CD4-positive, alpha-beta T cell treated with Interleukin-2 at 100 ng/mL for 4 hours (primary cell): ENCODE measurements at places on chromosomes 12 and 14.

- DNase-seq = peak; percentile 6
Observed at GRCh38 chr14:95452176-95452892, 64.1 kb downstream of the SYNE3 start.

DNA sequence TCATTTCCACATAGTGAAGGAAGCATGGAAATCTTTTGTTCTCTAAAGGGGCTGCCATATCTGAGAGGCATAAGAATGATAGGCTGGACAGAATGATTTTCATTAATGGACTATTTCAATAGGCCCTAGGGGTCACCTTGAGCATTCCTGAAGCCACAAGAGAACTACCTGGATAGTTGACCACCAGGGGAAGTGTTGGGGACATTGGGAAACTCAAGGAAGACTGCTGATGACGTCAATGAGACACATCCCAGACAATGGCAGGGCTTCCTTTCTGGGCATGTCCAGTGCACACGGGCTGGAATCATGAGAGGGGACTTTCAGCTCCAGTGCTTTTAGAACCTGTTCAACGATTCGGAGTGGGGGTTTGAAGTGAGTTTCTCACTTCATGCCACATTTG is 48.8 kb upstream of the CHST11 start:
- no peak for DNase-seq

- DNase-seq = no peak
Observed at GRCh38 chr14:105862581-105863239, 336.3 kb downstream of the TMEM121 start.

DNA sequence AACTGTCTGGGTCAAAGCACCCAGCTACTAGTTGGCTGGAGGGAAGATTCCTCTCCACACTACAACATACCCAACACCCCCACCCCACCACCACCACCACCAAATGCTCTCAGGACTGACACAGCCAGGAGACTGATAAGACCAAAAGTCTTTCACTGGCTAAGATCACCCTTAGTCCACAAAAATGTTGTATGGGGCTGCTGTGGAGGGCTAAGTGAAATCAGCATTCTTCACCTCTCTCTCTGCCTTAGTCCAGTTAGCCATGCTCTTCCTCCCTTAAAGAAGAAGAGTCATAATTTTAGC is 106.2 kb downstream of the NUAK1 start:
- DNase-seq = no peak

DNA sequence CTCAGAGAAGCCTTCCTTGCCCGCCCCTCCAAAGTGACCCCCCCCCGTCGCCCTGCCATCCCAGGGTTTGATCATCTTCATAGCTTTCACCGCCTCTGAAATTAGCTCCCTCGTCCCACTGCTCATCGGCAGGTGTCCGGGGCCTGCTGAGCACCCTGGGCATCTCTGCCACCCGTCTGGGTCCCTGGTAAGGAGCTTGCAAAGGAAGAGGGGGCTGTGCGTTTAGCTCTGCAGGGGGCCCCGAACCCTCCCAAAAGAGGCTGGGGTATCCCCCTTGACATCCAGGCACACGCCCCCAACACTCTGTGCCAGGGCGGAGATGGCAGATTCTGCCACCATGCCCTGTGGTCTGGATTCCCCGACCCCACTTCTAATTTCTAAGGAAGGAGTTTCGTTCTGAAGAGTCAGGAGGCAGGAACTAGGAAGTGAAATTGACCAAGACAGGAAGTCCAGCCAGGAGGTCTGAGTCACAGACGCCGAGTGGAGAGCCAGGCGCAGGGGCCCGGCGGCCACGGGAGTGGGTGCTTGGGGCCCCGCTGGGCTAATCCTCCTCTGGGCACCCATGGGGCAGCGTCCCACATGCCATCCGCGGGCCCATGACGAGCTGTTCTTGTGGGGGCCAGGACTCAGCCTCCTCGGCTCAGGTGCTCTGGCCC is 95.7 kb downstream of the RFLNA start:
- no peak for DNase-seq

DNA sequence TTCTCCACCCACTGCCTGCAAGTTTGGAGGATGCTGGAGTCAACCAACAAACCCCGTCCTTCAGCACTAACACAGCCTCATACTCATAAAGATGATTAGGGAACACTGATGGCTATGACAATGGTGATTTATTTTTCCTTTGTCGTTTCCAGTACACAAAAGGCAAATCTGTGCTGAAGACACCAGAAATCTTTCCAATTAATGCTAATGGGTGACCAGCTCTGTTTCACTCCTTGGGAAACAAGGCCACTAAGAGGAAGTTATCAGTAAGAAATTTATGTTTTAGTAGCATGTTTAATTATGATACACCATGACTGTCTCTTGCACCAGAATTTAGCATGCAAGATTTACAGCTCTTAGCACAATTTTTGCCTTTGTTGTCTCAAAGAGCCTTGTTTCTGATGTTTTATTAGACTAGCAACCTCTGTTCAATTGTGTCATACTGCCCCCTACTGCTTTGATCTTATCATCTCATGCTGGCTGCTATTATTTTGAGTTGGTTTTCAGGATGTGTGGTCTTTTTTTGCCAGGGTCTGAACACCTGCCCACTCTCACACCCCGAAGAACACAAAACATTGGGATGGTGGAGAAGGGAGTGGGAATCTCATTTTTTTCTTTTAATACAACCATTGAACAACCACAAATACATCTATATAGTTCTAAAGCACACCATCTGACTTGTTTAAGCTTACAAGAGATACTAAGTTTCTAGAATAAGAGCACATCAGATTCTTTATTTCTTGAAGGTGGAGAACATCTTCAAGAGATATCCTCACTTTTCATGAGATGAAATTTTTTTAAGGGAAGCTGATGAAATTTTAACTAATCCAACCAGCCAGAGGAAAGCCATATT is 160.9 kb downstream of the SPTSSA start:
- DNase-seq = peak; percentile 31

- no peak for DNase-seq
Observed at GRCh38 chr12:85152311-85152729, 116.2 kb downstream of the LRRIQ1 start.

GRCh38 chr12:104507672-104508071 is 50.9 kb downstream of the CHST11 start:
- no peak for DNase-seq

GRCh38 chr14:50734950-50735695 is 67.0 kb upstream of the SAV1 start:
- DNase-seq = no peak

- no peak for DNase-seq
Observed at GRCh38 chr12:116996093-116996492, 85.3 kb downstream of the FBXW8 start.

GRCh38 chr12:16607906-16608775 is 2.2 kb upstream of the LMO3 start:
- DNase-seq = no peak

DNA sequence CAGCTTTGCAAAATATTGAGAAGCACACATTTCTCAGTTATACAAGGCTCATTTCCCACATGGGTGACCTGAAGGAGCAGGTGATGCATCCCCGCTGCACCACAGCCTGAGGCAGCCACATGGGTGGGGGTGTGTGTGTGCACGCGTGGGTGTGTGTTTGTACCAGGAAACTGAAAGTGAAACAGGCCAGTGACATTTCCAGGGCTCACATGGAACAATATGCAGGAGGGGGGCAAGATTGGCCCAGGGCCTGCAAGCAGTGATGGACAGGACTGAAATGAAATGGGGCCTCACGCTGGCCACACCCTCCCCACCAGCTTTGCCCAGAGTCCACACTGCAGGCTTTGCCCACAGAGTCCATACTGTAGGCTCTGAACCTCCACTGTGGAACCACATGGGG is 154.2 kb upstream of the PARP11 start:
- peak; percentile 72 for DNase-seq

- no peak for DNase-seq
Observed at GRCh38 chr12:82479511-82479910, 121.2 kb downstream of the METTL25 start.

GRCh38 chr12:15544589-15544988 is 222.3 kb downstream of the PTPRO start:
- no peak for DNase-seq

DNA sequence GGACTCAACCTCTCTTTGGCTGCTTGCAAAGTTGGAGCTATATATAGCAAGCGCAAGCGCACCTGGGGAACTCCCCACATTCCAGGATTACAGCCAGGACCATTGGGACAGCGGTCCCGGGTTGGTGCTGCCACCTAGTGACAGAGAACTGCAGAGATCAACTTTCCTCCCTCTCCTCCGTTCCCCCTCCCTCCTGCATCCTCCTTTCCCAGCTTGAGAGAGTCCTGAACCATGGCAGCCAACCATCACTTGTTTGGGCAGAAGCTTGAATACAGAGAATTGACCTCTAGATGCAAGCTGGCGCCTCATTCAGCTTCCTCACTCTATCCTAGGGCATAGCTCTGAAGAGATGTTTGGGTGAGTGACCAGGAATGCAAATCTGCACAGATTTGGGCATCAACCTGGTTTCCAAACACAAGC is 17.4 kb upstream of the FLVCR2 start:
- peak; percentile 54 for DNase-seq

DNA sequence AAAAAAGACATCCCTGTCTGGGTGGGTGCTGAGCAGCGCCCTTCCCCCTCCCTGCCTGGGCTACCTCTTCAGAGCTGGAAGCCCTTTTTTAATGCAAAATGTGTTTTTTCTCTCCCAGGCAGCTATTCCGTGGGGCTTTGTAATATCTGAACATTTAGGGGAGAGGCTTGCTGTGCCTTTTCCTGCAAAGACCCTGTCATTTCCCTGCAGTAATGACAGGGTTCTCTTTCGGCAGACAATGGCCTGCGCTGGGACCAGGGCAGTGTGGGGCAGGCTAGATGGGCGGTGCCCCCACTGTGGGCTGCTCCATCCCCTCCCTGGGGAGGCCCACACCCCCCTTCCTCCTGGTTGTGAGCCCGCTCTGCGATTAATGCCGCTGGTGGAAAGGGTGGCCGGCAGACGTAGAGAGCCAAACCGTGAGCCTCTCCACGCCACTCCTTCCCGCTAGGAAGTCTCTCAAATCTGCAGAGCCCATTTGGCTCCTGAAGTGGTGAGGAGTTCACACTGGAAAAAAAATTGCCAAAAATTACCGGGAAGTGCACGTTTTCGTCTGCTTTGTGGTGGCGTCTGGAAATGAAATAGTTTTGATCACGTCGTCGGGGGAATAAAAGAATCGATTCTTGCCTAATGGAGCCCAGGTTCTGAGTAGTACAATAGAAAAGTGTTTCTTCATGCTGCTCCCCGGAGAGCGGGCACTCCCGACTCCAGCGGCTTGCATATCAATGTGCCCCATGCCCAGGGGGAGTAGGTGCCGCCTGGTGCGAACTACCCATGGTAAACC is 31.5 kb downstream of the KIF26A start:
- DNase-seq = no peak

- DNase-seq = no peak
Observed at GRCh38 chr14:69376439-69376838, 21.7 kb downstream of the ERH start.

DNA sequence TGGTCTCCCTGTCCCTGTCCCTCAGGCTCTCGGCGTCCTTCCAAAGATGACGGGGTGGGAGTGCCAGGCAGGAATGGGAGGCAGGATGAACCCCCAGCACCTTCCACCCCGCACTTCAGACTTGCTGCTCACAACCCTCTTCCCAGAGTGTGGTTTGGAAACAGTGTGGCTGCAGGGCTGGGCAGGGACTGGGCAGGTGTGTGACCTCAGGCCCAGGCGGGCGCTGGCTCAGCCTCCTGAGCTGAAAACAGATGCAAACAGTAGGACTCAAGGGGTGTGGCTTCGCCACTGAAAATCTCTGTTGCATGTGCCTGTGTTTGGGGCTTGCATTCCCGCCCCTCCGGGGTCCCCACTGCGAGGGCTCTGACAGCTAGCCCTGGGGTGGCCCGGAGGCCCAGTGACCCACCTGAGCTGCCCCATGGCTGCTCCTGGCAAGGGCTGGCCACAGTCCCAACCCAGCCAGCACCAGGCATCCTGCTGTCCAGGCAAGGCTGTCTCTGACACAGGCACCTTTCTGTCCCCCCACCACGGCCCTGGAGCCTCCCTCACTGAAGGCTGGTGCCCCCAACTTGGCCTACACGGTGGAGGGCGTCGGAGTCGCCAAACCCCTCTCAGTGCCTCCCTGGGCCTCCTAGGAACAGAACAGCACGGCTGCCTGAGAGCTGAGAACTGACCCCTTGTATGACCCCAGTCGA is 46.1 kb downstream of the BEGAIN start:
- DNase-seq = no peak

DNA sequence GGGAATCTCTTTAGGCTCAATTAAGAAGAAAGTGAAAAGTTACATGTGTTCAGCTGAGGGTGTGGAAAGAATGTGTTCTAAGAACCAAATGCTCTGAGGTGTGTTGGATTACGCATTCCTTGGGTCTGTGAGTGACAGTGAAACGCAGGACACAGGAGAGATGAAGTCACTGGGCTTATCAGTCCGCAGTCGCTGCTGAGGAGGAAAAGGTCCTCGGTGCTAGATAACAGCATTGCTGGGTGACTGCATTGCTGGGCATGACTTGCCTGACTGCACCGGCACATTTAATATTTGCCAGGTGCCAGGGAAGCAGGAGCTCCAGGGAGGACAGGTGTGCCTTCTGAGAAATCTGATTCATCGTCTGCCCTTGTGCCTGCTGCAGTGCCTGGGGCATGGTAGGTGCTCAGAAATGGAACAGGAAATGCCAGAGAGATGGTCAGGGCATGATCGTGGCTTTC is 64.4 kb upstream of the FZD10 start:
- no peak for DNase-seq

DNA sequence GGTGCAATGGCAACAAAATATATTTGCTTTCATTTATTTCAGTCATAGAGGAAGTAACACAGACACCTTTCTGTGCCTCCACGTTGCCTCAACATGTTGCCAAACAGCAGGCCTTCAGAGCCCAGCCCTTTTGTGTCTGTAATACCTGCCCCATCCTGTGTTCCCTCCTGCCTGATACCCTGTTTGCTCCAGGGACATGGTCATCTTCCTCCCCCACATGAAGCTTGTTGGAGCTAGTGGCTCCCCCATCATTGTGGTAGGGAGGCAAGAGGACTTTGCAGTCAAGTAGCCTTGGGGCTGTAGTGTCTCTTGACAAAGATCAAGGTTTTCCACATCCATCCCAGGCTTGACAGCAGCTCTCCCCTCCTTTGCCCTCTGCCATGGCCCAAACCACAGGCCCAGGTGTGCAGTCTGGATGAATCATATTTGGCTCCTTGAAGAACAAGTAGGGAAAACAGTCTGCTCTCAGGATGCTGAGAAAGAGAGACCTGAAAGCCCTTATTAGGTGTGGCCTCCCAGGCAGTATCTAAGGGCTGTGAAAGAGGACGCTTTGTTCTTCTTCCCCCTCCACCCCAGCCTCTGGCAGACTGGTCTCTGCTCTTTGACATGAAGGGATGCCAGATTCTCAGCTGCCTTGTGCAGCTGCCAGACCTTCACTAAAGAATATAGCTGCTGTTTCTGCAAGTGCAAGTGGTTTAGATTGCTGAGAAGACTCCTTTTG is 329.0 kb downstream of the C12orf75 start:
- no peak for DNase-seq

- DNase-seq = peak; percentile 67
Observed at GRCh38 chr14:91872517-91873470, 5.5 kb upstream of the TC2N start.

DNA sequence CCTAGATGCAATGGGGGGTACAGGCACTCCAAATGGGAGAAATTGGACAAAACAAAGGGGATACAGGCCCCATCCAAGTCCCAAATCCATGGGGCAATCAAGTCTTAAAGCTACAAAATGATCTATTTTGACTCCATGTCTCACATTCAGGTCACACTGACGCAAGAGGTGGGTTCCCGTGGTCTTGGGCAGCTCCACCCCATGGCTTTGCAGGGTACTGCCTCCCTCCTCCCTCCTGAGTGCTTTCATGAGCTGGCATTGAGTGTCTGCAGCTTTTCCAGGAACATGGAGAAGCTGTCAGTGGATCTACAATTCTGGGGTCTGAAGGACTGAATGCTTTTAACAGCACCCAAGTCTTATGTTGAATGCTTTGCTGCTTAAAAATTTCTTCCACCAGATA is 274.5 kb upstream of the LRIG3 start:
- no peak for DNase-seq
